ENCODE measurements at places on chromosomes 11 and 22.

DNA sequence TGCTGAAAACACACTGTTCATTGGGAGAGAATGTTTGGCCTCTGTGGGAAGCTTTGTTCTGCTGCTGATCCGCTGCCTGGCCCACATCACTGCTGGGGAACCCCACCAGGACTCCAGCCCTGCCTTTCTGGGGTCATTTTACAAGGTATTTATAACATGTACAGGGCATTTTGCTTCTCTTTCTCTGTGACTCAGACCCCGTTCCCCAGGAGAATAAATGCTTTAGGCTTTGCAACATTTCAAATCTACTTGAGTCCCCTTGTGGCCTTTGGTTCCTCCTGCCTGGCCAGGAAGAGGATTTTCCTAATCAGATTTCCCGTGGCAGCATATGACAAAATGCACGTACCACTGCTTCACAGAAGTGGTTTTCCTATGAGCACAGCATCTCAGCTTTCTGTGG is 43.0 kb downstream of the BTG4 start:
- no peak for DNase-seq

- DNase-seq = no peak
Measured at GRCh38 chr22:47193606-47194329, 431.3 kb downstream of the TBC1D22A start.

GRCh38 chr22:33898121-33898520 is 22.2 kb downstream of the LARGE1 start:
- no peak for DNase-seq

- no peak for DNase-seq
Measured at GRCh38 chr11:86804951-86805350, 4.6 kb downstream of the PRSS23 start.

- no peak for DNase-seq
Measured at GRCh38 chr22:47071807-47072641, 309.6 kb downstream of the TBC1D22A start.

DNA sequence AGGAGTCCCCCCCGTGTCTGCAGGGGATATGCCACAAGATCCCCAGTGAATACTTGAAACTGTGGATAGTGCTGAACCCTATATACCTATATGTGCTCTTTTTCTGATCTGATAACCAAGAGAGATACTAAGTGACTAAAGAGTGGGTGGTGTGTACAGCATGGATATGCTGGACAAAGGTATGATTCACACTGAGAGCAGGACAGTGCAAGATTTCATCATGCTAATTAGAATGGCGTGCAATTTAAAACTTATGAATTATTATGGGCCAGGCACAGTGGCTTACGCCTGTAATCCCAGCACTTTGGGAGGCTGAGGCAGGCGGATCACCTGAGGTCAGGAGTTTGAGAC is 90.2 kb upstream of the ALKBH3 start:
- DNase-seq = no peak

GRCh38 chr11:36349351-36350136 is 53.5 kb downstream of the PRR5L start:
- peak; percentile 13 for DNase-seq

- no peak for DNase-seq
Measured at GRCh38 chr11:94203070-94203469, 74.4 kb downstream of the PANX1 start.

DNA sequence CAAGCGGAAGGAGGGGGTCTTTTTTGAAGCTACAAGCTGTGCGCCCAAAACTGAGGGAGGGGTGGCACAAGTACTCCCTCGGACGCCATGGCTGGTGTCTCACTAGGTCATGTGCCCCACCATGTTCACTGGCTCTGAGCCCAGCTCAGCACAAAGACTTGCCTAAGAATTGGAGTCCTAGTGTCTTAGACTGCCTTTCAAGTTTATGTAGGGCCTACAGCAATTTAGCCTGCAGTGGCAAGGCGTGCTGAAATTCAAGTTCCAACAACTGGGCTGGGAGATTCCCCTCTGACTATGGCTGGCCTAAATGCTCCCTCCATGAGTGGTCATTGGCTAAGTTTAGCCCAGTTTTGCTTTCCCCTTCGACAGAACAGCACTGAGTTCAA is 27.3 kb downstream of the FCHSD2 start:
- DNase-seq = no peak

DNA sequence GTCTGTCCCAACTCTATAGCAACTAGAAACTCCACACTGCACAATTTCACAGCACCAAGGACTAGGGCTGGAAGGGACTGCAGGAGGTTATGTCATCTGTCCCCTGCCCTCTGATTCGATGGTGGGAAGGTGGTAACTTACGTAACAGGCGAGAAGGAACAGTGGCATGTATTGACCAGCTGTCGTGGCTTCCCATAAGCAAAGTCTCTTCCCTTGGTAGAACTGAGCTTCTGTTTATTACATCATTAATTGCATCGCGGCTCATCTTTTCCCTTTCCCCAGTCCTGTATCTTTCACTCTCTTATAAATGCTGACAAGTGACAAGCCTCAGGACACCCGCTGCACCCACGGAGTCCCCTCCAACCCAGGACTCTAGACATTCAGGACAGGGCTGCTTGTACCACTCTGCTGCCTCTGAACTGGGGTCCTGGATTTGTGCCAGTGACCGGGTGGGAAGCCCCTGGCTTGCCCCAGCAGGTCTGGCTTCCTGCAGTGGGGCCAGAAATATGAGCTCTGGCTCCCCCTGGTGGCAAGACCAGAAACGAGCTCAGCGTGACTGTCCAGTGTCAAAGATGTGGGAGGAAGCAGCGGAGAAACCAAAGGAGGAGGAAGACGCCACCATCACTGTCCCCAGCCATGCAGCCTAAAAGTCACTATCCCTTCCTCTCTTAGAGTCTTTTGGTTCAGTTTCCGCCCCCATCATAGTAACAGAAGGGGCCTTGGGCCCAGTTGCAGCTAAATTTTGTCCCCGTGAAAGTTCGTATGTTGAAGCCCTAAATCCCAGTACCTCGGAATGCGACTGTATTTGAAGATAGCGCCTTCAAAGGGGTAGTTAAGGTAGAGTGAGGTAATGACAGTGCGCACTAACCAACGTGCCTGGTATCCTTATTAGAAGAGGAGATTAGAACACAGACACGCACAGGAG is 84.5 kb downstream of the ISX start:
- peak; percentile 15 for DNase-seq

- DNase-seq = no peak
Measured at GRCh38 chr22:37338539-37339246, 56.4 kb downstream of the CYTH4 start.

DNA sequence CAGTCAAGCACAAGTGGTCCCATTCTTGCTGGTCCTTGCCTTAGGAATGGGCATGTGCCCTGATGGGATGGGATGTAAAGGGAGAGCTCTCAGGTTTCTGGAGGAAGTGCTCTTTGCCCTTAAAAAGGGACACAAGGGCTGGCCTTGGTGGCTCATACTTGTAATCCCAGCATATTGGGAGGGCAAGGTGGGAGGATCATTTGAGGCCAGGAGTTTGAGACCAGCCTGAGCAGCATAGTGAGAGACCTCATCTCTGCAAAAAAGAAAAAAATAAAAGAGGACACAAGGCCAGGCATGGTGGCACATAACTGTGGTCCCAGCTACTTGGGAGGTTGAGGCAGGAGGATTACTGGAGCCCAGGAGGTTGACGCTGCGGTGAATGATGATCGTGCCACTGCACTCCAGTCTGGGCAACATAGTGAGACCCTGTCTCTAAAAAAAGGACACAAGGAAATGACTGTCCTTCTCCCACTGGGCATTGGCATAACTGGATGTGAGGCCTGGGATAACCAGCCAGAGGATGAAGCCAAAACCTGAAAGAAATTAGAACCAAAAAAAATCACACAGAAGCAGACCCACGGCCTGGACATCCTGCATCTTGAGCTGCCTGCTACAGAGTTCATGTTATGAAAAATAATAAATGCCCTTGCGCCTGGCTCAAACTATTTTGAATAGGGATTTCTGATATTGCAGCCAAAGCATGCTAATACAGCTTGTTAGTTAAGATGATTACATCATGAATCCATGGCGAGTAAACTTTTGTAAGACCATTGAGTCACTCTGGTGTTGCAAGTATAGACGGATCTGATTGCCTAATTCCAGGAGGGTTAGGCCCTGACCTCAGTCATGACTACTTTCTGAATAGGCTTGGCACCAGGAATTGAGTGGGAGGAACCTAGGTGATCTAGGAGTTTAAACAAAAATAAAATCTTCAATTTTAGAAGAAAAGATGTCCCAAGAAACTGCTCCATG is 12.9 kb upstream of the CRKL start:
- no peak for DNase-seq

GRCh38 chr22:40055143-40055883 is 60.6 kb downstream of the FAM83F start:
- no peak for DNase-seq

- DNase-seq = peak; percentile 38
Measured at GRCh38 chr11:65422633-65423515, at the start of gene NEAT1. Gene NEAT1 (plus strand): TSS chr11:65422798.

GRCh38 chr11:72589802-72590761 is 84.1 kb downstream of the PDE2A start:
- no peak for DNase-seq

- no peak for DNase-seq
Measured at GRCh38 chr11:134538742-134539141, 126.7 kb upstream of the B3GAT1 start.

All from NCI-H2171 (cell line).